Smooth muscle cell of the brain vasculature (primary cell): ENCODE measurements at places on chromosomes 11 and 22.

DNA sequence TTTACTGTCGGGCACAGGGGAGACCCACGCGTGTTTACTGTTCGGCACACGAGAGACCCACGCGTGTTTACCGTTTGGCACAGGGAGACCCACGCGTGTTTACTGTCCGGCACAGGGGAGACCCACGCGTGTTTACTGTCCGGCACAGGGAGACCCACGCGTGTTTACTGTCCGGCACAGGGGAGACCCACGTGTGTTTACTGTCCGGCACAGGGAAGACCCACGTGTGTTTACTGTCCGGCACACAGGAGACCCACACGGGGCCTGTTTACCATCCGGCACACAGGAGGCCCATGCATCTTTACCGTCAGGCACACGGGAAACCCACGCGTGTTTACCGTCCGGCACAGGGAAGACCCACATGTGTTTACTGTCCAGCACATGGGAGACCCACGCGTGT is 525.1 kb downstream of the BRD1 start:
- DNase-seq = no peak

DNA sequence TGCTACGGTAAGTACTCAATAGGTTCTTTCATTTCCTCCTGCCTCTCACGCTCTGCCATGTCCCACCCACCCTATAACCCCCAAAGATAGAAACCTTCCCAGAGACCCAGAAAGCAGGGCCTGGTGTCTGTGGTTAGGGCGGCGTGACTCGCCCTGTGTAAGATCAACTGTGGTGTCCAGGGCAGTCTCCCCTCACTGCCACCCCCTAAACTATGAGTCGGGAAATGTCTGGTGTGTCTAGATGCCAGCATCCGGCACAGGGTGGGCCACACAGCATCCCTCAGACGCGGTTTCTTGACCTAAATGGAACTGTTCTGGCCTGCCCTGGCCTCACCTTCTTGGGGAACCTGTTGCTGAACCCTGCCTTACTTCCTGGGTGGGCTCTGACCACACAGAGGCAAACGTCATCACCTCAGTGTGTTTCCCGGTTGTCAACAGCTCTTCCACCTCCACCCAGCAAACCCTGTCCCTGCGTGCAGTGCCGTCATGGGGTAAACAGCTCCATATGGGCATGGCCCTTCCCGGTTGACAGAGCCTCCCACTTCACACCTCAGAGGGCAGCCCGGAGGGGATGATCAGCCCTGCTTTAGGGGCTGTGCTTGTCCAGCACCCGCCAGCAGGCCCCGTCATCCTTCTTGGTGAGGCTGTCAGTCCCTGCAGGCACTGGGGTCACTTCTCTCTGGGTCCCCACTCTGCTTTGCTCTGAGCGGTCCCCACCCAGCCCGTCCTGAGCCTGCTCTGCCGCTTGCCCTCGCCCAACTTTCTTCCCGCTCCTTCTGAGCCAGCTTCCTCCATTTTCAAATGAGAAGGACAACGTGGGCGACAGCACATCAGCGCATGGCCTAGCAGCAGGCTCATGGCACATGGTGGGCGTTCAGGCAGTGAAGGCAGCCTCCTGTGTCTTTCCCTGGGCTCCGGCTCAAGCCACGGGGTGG is 6.0 kb downstream of the WNT11 start:
- no peak for DNase-seq

DNA sequence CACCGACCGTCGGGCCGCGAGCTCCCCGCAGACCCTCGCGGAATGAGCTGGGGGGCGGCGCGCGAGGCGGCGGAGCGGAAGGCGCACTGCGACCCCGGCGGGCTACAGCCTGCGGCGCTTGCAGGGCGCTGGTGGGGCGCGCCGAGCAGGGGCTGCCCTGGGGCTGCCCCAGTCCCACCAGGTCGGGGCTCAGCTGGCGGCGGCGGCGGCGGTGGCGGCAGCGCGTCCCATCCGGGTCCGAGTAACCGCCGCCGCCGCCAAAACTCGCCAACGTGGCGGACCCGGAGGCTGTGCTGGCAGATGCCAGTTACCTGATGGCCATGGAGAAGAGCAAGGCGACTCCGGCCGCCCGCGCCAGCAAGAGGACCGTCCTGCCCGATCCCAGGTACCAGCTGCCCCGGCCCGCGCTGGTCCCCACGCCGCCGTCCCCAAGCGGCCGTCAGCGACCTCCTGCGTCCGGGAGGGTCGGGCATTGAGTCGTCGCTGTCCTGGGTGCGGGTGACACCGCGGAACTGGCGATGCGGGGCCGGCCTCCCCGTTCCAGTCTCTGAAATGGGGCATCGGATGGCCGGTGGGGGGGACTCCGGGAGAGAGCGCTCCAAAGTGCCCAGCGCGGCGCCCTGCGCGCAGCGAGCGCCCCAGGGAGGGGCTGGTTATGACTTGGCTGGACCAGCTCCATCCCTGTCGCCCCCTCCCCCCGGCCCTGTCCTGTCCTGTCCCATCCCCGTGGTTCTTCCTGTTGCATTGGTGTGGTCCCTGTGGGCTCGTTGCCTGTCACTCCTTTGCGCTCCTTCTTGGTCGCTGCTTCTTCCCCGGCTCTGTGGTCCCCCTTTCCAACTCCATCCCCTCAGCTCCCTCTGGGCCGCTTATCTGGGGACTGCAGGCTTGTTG is 63.5 kb downstream of the CRYBB2 start:
- no peak for DNase-seq

GRCh38 chr22:27629908-27630673 is 171.5 kb downstream of the MN1 start:
- no peak for DNase-seq

GRCh38 chr11:72782081-72782920 is 11.5 kb downstream of the STARD10 start:
- no peak for DNase-seq
